NCI-H1048 (cell line): ENCODE measurements at places on chromosomes 2 and 18.

- DNase-seq = no peak
Observed at GRCh38 chr2:144545787-144546186, 25.9 kb upstream of the ZEB2 start.

- DNase-seq = no peak
Observed at GRCh38 chr18:1090758-1091157, 186.1 kb downstream of the ADCYAP1 start.

DNA sequence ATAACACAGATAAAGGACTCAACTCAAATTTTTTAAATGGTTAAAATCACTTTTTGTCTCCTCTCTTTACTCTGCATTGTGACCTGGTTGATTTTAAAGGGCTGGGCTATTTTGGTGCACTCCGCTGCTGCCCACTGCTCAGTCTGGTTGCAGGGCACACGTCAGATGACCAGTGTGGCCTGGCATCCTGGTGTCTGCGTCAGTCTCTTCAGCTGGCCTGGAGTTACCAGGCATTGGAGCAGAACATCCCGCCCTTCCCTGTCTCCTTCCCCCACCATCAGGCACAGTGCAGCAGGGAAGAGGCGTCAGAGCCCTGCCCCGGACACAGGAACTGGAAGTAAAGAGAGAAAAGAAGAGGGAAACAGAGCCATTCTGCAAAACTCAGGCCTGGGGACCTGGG lies 8.9 kb downstream of the C1QL2 start:
- no peak for DNase-seq

DNA sequence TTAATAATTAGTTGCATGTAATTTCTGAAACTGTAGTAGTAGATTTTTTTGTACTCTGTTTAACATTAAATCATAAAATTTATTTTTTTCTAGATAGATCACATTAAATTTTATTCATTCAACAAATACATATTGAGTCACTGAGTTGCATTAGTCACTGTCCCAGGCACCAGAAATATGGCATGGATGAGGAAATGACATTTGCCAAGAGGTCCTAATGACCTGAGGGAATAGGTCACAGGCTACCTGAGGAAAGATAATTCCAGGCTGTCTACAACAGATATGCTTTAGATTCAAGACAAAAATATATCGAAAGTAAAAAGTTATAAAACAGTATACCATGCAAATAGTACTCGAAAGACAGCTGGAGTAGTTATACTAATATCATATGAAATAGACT lies 852.4 kb upstream of the ACVR2A start:
- no peak for DNase-seq

DNA sequence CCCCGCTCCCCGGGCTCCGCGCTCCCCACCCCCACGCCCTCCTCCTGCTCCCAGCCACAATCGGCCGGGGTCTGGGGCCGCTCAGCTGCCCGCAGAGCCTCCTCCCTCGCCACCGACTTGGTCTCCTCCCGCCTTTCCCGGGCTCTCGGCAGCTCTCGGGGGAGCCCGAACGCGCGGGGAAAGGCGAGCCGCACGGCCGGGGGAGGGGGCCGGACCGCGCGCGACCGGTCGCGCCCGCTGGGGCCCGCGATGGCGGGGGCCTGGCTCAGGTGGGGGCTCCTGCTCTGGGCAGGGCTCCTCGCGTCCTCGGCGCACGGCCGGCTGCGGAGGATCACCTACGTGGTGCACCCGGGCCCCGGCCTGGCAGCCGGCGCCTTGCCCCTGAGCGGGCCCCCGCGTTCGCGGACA lies 327 bp downstream of the LTBP1 start:
- no peak for DNase-seq

DNA sequence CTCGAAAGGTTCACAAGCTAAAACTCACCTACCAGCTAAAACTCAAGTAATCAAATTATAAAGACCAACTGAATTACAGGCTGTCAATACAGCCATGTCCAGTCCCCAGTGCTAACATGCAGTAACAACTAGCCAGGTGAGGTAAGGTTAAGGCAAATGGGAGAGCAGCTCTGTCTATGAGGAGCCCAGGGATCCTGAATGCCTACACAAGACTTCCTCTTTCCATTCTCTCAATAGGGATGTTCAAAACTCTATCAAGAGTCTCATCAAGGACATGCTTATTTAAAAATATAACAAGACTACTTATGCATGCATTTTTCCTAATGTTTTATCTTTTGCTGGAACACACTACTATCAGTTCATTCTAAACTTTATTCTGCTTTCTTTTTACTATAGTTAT lies 20.4 kb downstream of the REV1 start:
- DNase-seq = no peak

GRCh38 chr18:76875390-76876325 lies 53.3 kb downstream of the ZNF236 start:
- DNase-seq = no peak

DNA sequence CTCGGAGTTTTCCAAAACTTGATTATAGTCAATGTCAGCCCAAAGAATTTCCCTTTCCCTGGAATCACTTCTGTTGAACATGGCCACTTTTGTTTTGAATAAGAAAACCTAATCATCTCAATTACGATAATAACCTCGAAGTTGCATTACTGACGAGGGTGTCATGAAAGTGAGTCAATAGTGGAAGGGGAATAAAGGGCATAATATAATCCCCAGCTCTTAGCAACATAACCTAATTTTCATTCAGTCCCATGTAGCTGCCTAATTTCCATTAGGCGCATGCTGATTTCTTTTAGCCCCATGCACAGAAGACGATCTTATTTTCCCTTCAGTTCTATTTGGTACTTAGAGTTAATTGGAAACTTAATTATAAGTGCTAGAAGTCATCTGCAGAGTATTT lies 51.1 kb upstream of the RAPH1 start:
- DNase-seq = no peak

DNA sequence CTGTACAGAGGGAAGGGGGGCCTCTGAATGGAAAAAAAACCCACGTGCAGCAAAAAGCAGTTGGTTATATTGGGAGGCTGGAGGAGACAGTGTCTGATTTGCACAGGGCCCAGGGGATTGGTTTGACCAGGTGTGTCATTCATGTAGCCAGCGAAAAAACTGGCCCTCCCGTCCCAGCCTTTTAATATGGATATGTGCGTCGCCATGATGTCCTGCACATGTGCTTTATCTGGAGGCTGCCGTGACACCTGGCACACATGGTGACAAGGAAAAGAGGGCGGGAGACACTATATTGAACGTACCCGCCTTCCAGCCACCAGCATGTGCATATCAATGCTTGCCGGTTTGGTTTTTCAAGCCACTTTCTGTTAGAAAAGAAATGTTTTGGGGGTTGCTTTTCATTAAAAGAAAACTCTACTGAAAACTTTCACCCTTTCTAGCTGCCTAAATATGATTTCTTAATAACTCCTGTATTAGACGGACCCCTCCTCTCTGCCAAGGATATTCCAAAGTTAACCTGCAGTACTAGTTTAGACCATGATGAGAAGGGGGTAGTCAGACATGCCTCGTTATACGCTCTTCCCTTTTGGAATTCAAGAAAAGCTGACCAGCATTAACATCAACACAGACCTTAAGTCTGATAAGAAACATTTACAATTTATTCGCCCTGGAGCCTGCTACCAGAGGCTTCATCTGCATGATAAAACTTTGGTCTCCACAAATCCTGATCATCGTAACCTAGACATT lies 16.2 kb downstream of the SLC25A52 start:
- DNase-seq = no peak

- no peak for DNase-seq
Observed at GRCh38 chr18:36312806-36313395, 15.4 kb downstream of the FHOD3 start.

DNA sequence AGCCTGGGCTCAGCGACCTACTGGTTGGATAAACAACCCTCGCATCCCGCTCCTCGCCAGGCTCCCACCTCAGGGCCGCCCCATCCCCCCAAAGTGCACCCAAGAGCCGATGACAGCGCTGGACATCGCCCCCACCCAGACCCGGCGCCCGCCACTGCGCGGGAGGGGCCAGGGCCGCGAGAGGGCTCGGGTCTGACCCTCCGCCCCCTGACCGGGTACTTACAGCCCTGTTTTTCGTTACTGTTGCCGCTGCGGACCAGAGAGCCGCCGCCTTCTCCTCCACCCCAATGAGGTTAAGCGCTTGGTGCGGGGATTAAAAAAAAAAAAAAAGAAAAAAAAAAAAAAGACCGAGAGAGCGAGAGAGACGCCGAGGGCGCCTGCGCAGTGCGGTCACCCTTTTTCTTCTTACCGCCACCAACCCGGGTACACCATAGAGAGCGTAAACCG lies at the start of gene CLASP1:
Gene CLASP1 (minus strand): TSS at position 314 of the 447 bp plus-strand sequence. CDS start 43,567 bp downstream, outside the sequence.
- peak; percentile 87 for DNase-seq

DNA sequence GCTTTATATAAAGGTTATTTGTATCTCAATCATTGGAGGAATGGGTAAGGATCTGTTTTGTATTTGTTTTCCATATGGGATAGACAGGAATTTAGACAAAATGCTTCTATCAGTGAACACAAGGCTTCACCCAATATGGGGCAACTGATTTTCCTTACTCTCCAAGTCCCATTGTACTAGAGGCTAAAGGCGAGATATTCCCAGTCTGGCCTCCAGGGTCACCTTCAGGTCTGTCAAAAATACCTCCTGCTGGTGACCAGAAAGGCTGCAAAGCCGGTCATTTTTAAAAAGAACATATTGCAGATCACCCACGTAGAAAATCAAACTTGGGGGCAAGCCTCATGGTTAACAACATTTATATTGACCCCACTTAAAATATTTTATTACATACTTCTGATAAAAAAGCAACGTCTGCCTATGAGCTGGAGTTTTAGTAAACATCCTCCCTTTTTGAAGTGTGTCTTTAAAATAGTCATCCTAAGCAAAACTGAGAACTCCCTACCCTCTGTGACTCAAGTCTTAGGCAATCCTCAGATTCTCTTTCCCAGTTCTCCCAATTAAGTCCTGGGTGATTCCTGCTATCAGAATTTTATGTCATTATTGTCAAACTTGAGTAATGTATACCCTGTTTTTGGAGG lies 276.6 kb downstream of the MREG start:
- no peak for DNase-seq

- DNase-seq = no peak
Observed at GRCh38 chr2:179250848-179251504, 13.7 kb downstream of the SESTD1 start.

DNA sequence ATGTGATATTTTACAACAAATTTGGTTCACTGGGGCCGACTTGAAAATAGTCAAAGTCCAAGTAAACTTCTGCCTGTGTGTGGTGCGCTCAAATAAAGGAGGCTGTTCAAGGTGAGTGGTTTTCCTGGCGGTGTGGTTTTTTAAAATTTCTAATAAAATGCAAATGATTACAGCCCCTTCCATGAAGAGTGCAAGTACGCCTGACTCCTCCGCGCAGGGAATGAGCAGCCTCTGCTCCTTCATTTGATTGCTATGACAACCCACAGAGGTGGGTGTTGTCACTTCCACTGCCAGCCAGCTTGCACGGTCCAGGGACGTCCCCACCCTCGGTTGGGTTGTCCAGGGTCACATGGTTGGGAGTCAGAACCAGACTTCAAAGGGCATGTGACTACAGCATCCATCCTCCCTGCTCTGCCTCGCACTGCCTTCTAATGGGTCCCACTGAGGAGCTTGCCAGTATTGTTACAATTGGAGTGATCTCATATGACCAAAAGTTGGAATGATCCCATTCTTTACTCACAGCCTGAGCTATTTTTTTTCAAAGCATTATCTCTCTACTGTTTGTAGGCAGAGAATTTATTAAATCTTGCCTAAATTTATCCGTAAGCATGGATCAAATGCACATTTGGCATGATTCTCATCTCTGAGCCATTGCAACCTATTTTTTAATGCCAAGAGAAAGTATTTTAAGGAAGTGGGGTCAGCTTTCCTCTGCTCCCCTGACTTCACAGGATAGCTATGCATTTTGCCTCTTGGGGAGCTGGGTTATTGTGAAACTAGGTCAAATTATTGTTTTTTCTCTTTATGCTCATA lies 121.3 kb downstream of the AGAP1 start:
- no peak for DNase-seq

DNA sequence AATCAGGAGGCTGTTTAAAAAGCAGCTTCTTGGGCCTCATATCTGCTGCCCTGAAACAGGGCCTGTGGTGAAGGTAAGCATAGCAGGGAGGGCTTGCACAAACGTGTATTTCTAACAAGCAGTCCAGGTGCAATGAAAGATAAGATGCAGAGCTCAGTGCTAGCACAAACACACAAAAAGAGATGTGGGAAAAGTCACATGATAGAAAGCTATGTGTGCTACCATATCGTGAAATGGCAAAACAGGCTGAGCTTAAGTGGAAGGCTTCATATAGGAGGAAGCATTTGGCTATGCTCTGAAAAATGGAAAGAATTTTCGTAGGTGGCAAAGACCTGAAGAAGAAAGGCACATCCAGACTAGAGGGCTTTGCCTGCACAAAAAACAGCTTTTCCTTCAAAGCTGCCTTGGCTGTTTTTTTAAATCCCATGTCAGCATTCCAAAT lies 10.2 kb downstream of the RSAD2 start:
- DNase-seq = no peak

DNA sequence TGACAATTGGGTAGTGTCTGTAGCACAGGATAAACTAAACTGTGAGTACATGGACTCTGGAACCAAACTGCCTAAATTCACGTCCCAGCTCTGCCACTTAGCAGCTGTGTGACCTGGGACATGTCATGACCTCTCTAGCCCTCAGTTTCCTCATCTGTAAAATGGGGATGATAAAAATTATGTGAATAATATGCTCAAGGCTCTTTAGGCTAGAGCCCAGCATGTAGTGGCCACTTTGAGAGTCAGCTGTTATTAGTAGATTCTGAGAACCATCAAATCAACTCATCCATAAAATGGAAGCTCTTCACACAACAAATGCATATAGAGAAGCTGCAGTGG lies 87.7 kb downstream of the INPP5D start:
- no peak for DNase-seq

DNA sequence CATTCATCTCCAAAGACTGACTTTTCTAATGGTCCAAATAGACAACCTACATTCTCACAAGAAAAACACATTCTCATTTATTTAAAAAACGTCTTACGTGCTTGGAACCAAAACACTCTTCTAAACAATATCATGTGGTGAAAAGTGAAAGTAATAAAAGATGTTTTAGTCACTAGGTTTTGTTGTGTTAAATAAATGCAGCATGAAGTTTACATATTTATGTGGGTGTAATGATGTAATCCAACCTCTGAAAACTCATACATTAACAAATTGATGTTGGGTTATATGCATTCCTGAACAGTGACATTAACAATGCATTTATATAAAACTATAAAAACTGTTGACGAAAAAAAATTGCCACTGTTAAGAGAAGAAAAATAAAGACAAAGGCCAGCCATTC lies 55.1 kb upstream of the ACVR2A start:
- DNase-seq = no peak

- no peak for DNase-seq
Observed at GRCh38 chr2:46803911-46804670, 111.5 kb downstream of the MCFD2 start.

- DNase-seq = no peak
Observed at GRCh38 chr18:49597157-49597931, 35.5 kb downstream of the LIPG start.

- DNase-seq = no peak
Observed at GRCh38 chr2:47682216-47682749, 100.7 kb upstream of the MSH6 start.

DNA sequence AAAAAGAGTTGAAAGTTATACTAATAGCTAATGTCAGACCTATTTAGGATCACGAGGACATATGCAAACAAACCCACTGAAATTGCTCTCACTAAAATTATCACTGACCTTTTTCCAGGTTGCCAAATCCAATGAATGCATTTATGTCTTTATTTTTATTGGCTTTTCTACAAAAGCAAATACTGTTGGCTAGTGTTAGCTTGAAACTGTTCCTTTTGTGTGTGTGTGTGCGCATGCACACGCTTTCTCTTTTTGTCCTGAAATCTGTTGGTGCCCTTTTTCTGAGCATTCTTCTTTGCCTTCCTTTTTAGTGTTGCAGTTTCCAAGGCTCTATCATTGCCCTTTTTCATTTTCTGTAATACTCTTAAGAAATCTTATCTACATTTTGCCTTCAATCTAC lies 1269.2 kb downstream of the LRP1B start:
- DNase-seq = no peak
